GM23338 (cell line): ENCODE measurements at places on chromosomes 7 and 10. TPM values are rescaled to one million over a fixed set of nuclear protein-coding genes. Genes with fewer than 3 reads are reported as not detected.
A peak's percentile ranks its signal among the peaks of the same experiment; 100 is the strongest.

FGL2 gene
- polyA plus RNA-seq: not detected in 2 replicates

C10orf53 gene
- not detected in 2 replicates for polyA plus RNA-seq

DUS4L gene
- polyA plus RNA-seq: 16.3 and 16.7 TPM in 2 replicates

SRGN gene
- polyA plus RNA-seq: 0.30 TPM in 1 of 2 replicates, not detected in the other

CDH23 gene
- polyA plus RNA-seq: 0.73 and 0.95 TPM in 2 replicates

NEUROD6 gene
- not detected in 2 replicates for polyA plus RNA-seq

MEOX2 gene
- polyA plus RNA-seq: 0.42 and 0.50 TPM in 2 replicates

RNF32 gene
- polyA plus RNA-seq: 2.0 and 2.2 TPM in 2 replicates

FAM131B gene
- 4.7 and 5.4 TPM in 2 replicates for polyA plus RNA-seq

ARHGAP22 gene
- polyA plus RNA-seq: 4.8 and 5.5 TPM in 2 replicates

PIP gene
- polyA plus RNA-seq: not detected in 2 replicates

GRCh38 chr10:121449482-121449924 is 148.7 kb downstream of the FGFR2 start:
- no peak for DNase-seq

GRCh38 chr10:57638411-57638810 is 629.3 kb downstream of the IPMK start:
- no peak for DNase-seq

DNA sequence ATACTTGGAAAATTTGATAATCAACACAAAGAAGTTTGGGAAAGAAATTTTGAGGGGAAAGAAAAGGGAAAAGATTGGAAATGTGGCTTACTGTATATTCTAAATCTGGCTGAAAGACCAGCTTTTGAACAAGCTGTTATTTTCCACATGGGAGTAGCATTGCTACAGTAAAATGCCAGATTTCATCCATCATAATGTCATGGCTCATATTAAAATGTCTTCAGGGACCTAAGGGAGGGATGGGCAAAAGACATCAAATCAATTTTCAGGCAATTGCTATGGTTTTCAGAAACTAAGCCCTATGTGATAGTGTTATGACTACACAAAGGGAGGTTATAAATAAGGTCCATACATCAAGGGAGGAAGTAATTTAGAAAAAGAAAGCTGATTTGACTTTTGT is 1116.9 kb upstream of the CELF2 start:
- DNase-seq: no peak

- DNase-seq: no peak
These were observed 282.0 kb downstream of the ADK start for GRCh38 chr10:74432841-74433594.

- no peak for DNase-seq
These were observed 176.8 kb upstream of the FERD3L start for GRCh38 chr7:19322002-19322401.

DNA sequence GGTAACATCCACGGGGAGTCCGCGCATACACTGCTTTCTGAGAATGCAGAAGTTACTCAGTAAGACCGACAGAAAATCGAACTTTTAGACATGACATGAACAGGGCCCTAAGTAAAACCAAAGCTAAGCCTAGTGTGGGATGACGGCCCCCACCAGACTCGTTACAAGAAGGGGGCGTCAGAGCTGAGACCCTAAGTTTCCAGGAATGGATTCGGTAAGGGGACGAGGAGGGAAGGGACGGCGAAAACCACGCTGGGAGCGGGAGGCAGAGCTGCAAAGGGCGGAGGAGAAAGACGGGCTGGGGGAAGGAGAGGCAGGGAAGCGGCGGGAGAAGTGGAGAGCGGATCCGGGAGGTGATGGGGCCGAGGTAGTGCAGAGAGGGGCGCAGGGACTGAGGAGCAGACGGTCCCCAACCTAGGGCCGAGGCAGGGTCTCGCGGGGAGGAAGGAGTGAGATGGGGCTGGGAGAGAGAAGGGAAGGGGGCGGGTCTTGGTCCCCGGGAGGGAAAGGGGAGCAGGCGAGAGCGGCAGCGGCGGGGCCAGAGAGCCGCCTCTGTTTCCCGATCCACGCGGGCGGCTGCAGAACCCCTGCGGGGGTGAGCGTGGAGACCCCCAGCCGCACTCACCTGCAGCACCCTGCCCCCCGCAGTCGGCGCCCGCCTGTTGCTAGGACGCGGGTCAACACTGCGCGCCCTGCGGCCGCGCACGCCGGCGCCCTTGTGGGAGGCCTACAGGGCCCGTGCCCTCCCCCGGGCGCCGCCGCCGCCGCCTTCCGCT is 513 bp downstream of the ODAD2 start:
- DNase-seq: peak; percentile 83

GRCh38 chr7:74141705-74142104 is 32.5 kb upstream of the EIF4H start:
- no peak for DNase-seq

DNA sequence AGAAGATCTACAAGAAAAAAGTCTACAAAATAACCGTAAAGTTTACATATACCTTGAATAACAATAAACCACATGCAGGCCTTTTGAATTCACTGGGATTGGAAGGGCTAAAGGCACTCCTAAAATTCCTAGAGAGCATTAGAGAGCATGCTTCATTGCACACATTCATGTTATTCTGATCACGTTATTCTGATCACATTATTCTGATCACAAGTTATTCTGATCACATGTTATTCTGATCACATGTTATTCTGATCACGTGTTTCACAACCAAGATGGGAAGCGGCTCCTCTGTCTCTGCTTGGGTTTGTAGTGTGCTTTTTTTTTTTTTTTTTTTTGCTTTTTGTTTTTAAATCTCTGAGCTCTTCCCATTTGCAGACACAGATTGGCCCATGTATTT is 20.5 kb downstream of the ADARB2 start:
- DNase-seq: no peak

DNA sequence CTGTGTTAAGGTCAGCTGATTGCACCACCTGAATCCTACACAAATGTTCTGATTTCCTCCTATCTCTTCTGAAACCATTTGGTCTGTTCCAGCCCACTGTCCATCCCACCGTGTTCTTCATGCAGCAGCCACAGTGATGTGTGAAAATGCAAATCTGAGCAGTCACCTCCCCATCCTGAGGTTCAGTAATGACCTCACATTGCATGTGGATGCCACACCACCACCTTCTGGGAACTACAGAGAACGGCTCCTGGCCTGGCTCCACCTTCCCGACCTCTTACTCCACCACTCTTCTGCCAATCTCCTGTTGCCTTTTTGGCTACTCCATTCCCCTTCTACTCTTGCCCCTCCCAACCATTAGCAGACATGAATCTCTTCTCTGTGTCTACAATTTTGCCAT is 244.4 kb downstream of the TNS3 start:
- peak; percentile 41 for DNase-seq

DNA sequence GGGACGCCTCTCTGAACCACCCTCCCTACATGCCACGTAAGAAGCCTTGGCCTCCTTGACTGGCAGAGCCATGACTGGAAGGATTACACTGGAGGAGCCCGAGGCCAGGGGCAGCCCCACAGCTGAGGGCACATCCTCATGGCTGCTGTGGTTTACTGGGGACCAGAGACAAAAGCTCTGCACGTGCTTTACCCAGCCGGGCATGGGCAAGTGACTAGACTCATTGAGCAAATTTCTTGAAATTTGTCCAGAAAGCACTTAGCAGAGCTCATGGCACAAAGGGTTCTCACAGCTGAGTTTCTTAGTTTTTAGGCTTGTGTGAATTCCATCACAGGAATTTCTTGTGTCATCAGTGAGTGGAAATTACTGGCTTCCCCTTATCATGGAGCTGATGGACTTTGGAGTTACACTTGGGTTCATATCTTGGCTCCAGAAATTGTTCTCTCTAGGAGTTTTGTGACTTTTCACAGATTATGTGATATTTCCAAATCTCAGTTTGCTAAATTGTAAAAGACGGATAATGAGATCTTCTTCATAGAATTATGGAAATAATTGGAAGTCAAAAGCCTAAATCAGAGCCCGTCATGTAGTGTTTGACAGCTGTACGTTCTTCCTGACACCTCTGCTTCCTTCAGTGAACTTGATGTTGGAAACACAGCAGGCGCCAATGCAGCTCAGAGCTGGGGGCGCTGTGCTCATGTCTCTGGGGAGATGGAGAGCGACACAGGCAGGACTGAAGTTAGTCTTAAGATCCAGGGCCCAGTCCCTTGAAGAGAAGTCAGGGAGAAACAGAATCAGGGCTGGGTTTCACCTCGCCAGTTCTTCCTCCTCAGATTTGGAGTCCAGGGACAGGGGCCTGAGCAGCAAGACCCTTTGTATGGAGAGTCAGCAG is 47.7 kb upstream of the MGAM2 start:
- no peak for DNase-seq

DNA sequence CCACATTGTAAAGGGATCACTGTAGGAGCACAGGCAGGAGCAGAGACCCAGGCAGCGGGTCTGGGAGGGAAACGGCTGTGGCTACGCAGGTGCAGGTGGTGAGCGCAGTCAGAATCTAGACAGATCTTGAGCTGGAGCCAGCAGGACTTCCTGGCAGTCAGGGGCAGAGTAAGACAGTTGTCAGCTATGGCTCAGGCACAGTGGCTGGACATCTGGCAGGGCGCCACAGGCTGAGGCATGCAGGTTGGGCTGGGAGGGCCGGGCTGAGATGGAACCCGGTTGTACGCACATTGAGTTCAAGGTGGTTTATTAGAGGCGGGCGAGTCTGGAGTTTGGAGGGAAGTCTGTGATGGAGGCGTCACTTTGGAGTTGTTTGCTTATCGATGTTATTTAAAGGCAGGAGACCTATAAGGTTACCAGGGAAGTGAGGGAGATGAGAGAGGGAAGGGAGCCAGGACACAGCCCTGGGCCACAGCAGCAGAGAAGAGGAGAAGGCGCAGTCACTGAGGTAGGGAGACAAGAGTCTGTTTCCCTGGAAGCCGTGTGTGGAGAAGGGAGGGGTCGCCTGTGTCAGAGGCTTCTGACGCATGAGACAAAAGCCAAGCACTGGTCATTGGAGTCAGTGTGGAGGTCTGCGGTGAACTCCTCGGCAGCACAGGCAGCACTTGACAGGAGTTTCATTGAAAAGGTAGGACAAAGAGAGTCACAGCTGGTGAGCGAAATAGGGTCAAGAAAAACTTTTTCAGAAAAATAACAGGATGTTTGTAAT is 73.8 kb downstream of the LANCL2 start:
- DNase-seq: no peak

DNA sequence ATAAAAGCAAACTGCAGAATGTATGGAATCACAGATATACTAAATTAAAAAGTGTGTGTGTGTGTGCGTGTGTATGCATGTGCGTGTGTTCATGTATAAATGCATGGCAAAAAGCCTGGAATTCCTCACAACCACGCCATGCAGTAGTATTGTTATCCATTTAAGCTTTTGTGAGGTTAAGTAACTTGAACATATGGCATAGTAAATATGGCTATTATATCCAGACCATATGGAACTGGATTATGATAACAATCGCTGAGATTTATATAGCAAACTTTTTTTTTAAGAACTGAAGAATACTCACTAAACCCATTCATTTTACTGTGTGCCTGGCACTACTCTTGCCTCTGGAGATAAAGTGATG is 22.3 kb upstream of the NANOS1 start:
- no peak for DNase-seq

- DNase-seq: no peak
These were observed 147.5 kb downstream of the SLC16A9 start for GRCh38 chr10:59562126-59562525.

GRCh38 chr7:157662981-157663716 is 326.3 kb downstream of the DNAJB6 start:
- no peak for DNase-seq
